ENCODE measurements at places on chromosomes 7 and 10.

DNA sequence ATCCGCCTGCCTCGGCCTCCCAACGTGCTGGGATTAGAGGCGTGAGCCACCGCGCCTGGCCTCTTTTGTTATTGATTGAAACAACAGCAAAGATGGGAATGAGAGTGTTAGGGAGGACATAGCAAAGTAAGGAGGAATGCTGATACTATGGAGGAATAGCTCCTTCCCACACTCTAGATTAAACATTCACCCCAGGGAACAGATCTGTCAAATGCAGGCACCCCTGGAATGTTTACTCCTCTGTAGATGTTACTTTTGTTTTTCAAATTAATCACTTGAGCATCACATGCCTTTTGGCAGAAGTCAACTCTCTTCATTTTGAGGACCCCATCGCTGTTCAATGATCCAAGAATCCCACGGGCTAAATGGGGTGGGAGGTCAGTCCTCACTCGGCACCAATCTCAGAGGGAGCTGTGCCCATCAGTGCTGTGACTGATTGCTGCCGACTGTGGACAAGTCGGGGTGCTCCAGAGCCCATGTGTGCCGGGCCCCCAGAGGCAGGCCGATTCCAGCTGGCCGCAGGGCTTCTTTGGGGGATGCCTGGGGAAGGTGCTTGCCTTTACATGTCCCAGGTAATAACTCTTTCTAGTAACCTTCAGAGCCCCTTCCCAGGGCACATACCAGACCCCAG lies 10.2 kb upstream of the COBL start:
- no peak for DNase-seq

DNA sequence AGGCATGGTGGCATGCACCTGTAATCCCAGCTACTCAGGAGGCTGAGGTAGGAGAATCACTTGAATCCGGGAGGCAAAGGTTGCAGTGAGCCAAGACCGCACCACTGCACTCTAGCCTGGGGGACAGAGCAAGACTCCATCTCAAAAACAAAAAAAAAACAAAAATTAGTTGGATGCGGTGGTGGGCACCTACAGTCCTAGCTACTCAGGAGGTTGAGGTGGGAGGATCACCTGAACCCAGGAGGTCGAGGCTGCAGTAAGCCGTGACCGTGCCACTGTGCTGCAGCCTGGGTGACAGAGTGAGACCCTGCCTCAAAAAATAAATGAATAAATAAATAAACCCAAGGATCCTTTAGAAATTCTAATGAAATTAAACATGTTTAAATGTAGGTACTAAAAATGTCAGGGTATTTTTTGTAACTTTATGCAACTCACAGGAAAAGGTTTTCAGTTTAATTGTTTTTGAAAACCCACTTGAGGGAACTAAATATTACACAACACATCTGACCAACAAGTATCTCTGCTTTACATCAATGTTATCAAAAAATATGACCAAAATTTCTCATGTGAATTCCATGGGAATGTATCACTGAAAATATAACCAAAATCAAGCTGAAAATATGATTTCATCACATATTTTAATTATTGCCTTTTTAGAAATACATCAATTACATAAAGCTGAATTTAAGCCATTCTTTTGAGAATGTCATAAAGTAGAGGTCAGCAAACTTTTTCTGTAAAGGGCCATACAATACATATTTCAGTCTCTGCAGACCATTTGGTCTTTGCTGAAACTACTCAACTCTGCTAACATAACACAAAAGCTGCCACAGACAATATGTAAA lies 23.9 kb downstream of the UPF2 start:
- no peak for DNase-seq

DNA sequence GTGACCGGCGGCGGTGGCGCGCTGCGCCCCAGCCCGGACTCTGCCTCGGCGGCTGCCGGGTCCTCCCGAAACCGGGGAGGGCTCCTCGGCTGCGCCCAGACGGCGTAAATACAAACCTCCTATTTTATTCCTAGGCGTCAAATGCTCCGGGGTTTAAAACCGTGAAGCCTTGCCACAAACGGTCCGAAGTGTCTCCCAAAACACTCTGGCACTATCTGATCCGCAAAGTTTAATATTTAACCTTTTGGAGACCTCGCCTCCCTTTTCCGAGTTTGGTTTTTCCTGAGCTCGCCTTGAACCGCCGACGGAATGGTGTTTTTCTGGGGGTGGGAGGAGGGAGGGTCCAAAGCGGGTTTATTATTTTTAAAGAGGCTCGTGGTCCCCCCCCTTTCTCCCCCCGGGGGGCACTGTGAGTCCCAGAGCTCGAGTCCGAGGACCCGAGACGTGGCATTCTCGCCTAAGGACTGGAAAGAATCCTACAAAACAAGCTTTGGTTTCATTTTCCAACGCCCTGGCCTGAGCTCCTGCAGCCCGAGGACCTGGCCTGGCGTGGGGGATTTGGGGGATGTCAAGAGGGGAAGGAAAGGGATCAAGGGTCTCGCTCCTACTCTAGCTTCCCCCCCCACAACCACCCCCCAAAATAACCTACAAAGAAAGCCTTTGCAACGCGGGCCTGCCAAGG lies 1.8 kb downstream of the TNRC18 start:
- no peak for DNase-seq

GRCh38 chr10:31584876-31585275 lies 265.9 kb downstream of the ZEB1 start:
- no peak for DNase-seq

DNA sequence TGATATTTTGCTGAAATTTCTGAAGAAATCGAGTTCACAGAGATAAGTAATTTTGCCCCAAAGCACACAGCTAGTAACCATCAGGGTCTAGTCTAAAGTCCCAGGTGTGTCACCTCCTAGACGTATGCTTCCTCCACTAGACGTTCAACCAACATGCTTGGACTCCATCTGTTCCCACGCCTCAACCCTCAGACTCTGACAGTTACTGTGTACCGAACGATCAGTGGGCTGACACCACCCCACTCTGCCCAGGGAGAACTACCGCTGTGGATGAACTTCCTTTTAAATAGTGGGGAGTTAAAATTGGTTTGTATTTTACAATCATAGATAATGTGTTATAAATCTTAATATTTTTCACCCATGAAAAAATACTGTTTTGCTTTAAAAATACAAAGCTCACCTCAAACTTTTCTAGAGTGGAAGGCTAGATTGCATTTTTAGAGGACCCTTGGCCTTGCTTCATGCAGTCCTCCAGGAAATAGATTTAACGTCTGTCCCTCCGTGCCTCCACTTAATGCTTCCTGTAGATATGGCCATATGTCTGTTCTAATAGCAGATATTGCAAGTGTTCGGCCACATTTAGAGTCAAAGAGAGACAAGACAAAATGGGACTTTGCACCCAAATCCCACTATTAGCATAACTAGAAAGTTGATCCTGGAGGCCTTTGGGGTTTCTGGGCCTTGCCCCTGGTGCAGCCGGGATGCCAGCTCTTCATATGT lies 91.4 kb upstream of the ZPBP start:
- DNase-seq: no peak

GRCh38 chr10:133225707-133226191 lies 4.3 kb upstream of the UTF1 start:
- no peak for DNase-seq

GRCh38 chr10:101217450-101218281 lies 11.6 kb downstream of the LBX1 start:
- peak; percentile 28 for DNase-seq

- DNase-seq: no peak
These were observed 353.2 kb downstream of the ADRA2A start for GRCh38 chr10:111430070-111430469.

DNA sequence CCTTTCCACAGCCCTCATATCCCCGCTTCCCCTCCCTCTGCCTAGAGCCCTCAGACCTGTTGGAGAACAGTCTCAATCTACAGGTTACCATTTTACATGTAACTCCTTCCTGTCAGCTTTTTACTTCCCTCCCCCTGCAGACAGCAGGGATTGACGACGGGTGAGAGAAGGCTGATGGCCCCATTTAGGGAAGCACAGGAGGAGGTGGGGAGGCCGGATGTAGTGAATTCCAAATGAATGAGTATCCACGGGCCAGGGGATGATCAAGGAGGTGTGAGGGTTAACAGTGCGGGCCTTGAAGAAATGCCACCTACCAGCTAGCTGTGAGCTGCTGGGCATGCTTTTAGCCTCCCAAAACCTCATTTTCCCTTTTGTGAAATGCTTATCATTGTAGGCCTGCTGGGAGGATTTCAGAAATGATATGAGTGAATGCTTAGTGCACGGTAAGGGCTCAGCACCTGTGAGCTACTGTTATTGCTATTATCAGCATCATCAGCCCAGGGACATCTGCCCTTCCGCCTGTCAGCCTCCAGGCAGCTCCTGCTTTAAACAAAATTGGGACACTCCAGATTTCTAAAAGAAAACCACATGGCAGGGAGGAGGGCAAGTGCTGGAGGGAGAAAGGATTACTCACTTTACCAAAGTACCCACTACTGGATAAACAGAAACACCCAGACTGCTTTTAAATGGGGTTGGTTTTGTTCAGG lies 6.5 kb upstream of the NANOS1 start:
- peak; percentile 31 for DNase-seq

GRCh38 chr10:132616170-132616995 lies 78.8 kb downstream of the INPP5A start:
- no peak for DNase-seq

DNA sequence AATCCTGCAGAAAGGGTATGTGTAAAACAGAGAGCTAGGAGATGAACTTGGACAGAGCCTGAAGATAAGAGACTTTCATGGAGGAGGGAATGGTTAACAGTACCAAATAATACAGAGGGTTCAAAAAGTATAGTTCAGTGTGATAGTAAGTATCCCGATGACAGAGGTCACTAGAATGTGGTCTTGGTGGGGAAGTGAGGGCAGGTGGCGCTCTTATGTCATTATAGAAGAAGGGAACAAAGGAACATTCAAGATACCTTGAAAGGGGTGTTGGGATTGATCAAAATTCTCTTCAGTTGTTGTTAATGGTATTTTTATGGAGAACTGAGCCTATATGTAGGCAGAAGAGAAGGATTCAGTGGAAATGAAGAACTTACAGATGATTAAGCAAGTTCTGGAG lies 312.5 kb downstream of the SUGCT start:
- DNase-seq: no peak

DNA sequence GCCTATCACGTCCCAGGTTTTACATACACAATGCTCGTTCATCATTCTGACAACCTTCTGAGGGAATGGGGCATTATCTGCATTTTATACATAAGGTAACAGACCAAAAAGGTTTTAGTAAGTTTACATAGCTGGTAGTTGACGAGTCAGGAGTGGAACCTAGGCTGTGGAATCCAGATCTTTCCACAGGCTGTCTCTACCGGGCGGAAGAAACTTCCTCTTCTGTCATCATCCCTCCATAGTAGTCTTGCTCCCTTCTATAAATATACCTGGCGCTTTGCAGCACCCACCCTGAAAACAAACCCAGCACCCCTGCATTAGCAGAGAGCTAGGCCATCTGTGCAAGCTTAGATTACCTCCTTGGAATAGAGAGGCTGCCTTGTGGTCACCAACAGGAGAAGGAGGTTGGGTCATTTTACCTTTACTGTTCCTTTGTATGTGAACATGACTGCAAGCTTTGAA lies 1.3 kb downstream of the TSPAN13 start:
- DNase-seq: no peak

DNA sequence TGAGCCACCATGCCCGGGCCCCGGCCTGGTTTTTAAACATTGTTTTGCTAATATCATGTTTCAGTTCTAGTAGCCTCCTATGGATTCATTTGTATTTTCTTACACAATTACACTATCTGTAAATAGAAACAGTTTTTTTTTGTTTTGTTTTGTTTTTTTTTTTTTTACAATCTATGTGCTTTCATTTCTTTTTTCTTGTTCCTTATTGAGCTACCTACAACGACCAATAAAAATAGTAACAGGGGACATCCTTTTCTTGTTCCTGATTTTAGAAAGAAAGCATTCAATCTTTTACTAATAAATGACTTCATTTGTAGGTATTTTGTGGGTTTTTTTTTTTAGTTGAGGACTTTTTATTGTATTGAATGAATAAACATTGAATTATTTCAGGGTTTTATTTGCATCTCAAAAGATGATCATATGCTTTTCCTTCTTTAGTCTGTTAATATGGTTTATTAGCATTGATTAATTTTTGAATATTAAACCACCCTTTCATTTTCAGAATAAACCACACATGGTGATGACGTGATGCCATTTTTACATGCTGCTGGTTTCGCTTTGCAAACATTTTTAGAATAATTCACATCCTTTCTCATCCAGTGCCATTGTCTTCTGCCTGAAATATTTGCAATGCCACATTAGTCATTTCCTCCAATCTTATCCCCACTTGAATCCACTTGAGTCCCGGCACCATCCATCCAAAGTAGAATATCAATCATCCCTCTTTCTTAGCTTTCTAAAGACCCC lies 18.1 kb upstream of the AKR1E2 start:
- no peak for DNase-seq

DNA sequence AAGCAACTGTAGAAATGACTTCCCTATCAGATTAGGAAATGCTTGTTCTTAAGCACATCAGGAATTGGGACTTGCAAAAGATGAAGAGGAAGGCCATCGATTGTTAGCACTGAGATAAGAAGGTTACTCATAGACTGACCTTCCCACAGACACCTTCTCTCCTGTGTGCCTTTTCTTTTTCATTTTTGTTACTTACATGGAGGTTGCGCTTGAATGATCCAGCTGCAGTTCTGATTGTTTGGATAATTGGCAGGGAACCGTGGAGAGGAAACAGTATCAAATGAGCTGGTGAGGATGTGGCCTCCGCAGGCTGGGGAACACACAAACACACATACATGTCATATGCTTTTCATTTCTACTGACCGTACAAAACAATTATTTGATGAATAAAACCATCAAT lies 134.9 kb upstream of the RSU1 start:
- DNase-seq: no peak

GRCh38 chr7:1264345-1265280 lies 31.9 kb downstream of the UNCX start:
- DNase-seq: no peak

DNA sequence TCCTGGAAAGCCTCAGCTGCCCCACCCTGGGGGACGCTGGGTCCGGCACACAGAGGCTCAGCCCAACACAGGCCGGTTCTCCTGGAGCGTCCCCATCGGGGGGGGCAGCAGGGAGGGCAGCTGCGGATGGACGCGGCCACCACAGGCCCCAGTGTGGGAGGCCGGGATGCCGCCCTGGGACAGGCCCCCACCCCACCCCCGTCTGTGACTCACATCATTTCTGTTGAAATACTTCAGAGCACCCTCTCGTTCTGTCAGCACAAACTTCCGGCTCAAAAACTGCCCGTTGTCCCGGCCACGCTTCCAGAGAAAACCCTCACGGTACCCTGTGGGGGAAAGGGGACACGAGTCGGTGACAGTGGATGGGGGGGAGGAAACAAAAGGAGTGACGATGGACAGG lies 28.5 kb downstream of the GET4 start:
- no peak for DNase-seq

Measured in posterior cingulate gyrus (tissue), 11 donors.